Stimulated activated CD4-positive, alpha-beta T cell treated with anti-CD3 and anti-CD28 coated beads, Interleukin-12 subunit alpha, Interleukin-12 subunit beta, amount 100 ng/mL, for 24 hours (primary cell): ENCODE measurements at places on chromosomes 12 and 14.

DNA sequence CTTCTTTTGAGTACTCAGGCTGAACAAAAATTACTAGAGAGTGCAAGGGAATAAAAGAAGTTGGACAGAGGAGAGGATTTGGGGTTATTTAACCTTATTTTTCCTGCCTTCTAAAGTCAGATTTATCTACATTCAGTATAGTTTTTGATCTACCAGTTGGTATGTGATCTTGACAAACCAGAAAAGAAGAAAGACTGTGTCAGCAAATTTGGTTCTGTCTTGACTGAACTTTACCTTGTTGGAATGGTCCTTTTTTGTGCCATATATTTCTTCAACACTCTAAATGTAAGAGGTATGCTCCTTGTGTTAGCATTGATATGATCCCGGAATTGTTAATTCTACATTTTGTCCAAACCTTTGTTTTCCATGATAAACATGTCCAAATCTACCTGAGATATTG lies 47.7 kb upstream of the ADAMTS20 start:
- DNase-seq, result no peak

DNA sequence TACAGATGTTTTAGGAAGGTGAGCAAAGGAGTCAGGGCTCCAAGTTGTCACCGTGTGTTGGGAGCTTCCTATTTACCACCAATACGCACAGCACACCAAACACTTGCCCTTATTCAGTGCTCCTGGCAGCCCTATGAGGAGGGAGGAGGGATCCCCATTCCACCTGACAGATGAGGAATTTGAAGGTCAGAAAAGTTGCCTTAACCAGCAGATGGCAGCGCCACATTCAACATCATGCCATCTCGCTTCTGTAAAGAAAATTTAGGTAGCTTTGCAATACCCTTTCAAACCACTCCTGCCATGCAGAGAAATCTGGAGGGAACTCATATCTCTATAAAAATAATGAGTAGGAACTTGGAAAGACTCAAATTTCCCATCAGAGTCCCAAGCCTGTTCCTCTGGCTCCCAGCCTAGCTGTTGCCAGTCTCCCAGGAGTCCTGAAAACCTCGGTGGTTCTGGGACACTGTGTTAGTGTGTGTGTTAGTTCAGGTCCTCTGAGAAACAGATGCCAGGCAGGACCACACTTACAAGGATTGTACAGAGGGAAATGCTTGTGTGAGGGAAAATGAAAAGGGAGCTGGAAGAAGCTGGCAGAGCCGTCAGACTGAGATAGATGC lies 410.5 kb downstream of the MED13L start:
- DNase-seq, result no peak

DNA sequence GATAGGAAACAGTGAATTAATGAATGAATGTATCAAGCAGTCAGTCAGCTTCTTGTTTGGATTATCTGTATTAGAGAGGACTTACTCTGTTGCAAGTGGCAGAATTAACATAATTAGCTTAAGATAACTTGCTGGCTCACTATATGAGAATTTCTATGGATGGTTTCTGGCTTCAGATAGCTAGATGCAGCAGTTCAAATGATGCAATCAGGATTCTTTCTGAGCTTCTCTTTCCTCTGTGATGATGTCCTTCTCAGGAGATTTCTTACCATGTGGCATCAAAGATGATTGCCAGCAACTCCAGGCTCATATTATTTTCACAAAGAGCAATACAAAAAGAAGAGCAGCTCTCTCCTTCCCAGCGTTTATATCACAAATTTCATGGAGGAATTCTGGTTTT lies 30.7 kb downstream of the FRMD6 start:
- DNase-seq, result no peak

DNA sequence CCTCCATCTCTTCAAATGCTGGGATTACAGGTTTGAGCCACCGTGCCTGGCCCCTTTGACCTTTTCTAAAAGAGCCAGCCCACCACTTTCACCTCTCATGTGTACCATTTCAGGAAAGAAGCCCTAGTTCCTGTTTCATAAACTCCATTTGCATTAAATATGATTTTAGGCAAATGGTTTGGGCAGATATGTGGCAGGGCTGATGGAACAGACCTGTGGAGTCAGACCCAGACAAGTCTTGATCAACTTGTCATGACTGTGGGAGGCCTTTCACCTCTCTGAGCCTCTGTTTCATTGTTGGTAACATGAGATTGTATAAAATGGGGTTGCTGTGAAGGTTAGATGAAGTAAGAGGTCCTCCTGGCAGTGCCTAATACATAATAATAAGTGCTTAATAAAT lies 5.2 kb upstream of the MAP3K9 start:
- no peak for DNase-seq

- no peak for DNase-seq
These were observed 36.8 kb upstream of the ALG10B start for GRCh38 chr12:38279756-38280155.
